ENCODE measurements at places on chromosomes 3 and 15.
A peak's percentile ranks its signal among the peaks of the same experiment; 100 is the strongest.

DNA sequence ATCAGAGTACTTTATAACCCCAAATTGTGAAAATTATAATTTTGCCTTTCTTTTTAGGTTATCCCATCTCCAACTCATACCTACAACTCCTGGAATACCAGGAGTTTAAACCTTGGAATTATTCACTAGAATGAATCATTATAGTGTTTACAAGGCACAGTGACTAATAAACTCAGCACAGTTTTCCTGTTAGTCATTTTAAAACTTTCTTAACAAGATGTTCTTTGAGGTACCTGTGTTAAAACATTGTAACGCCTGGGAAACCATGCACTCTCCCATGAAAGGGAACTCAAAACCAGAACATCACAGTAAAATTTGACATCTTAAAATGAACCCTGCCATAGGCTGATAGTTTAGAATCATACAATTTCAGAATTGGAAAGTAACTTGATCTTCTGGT, 132.4 kb upstream of the OSTN start:
- no peak for DNase-seq

GRCh38 chr3:112416391-112417212, 82.7 kb downstream of the BTLA start:
- DNase-seq = no peak

DNA sequence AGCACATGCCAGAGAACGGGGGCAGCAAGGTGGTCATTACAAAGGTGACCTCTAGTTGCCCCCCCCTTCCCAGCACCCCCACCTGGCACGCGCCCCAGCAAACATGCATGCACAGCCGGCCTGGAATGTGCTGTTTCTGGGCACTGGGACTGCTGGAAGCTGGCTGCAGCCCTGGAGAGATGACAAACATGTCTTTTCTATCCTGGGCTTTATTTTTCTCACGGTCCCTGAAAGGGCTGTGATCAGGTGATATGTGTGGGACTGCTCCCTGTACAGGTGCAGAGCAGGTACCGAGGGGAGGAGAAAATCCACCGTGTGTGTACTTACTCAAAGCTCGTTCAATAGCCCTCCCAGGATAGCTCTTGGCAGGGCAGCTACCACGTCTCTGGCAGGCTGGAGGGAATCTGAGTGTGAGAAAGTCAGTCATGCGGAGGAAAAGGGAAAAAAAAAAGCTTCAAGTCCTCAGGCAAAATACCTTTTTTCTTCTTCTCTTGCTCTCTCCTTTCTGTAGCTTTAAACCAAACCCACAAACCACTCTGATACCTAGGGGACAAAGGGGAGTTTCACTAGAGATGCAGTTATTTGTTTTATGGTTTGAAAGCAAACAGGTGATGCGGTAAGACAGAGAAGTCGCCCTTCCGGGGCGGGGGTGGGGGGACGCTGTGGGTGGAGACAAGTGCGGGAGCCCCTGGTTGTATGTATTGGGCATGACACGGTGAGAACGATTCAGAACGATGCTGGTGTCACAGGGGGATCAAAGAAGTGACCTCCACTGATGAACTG, 5.0 kb upstream of the HES1 start:
- peak; percentile 94 for DNase-seq

DNA sequence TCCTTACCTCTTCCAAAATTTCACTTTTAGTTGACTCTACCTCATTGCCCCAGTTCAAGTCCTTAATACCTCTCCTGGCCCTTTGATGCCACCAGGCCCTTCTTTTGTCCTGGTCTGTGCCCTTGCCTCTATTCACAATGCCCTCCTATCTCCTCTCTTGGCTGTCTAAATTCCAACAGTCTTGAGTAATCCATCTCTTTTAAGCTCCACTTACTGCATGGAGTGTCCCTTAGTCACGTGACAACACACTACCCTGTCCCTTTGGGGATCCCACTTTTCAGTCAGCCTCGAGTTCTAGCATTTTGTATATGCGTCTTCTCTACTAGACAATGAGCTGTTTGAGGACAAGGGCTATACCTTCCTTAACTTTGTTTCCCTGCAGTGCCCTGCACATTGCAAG, 52.7 kb upstream of the SCN5A start:
- no peak for DNase-seq

- DNase-seq = no peak
Observed at GRCh38 chr3:107705046-107705445, 182.3 kb downstream of the BBX start.

DNA sequence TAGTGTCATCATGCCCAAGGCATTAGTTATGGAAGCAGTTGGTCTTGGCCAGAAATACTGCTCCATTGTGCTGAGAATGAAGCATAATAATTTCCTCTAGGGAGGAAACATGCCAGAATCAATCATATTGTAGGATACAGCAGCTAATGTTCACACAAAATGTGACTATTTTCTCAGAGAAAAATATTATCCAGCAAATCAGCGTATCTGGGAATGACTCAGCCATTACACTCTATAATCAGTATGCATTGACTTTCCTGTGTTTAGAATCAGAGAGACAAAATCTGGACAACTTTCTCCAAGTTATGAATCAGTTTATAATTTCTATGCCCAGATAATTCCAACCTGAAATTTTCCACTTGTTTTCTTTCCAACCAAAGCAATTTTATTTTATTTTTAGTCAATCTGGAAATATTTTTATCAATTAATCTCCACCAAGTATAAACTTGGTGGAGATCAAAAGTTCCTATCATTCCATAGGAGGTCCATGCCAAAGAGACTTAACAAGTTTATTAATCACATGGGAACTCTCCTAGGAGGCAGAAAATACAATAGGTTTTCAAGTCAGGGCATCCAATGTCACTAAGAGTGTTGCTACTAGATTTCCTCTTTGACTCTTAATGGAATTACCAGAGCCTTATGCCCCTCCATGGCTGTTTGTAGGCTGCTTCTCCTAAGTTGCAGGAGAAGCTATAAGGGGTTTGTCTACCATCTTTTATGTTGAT, 36.4 kb downstream of the SUCNR1 start:
- DNase-seq = no peak

DNA sequence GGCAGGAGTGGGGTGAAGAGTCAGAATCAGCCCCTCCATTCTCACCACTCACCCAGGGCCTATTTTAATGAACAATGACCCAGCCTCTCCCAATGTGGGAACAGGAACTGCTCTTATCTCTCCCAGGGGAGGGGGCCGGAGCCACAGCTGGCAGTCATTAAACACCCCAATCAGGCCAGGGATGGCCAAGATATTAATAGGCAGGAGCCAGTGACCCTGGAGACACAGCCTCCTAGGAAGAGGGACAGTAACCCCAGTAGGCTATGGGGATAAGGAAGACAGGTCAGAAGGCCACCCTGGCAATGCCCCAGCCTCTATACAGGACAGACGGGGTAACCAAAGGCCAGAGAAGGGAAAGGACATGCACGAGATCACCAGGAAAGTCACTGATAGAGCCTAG, 38.6 kb downstream of the VIPR1 start:
- no peak for DNase-seq

All from DMS53 (cell line).